ENCODE measurements at places on chromosomes 11 and 22.

DNA sequence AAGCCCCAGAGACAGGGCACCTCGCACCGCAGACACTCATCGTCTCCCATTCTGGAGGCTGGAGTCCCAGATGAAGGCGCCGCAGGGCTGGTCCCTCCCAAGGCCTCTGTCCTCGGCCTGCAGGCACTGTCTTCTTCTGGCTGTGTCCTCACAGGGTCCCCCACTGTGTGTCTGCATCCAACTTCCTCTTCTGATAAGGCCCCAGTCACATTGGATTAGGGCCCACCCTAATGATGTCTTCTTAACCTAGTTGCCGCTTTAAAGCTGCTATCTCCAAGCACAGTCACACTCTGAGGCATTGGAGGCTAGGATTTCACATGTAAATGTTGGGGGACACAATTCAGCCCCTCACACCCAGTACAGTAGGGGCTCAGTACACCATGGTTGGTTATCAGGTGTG, 48.9 kb downstream of the DHCR7 start:
- no peak for DNase-seq

- no peak for DNase-seq
These were observed 18.5 kb downstream of the BLID start for GRCh38 chr11:122097419-122098001.

DNA sequence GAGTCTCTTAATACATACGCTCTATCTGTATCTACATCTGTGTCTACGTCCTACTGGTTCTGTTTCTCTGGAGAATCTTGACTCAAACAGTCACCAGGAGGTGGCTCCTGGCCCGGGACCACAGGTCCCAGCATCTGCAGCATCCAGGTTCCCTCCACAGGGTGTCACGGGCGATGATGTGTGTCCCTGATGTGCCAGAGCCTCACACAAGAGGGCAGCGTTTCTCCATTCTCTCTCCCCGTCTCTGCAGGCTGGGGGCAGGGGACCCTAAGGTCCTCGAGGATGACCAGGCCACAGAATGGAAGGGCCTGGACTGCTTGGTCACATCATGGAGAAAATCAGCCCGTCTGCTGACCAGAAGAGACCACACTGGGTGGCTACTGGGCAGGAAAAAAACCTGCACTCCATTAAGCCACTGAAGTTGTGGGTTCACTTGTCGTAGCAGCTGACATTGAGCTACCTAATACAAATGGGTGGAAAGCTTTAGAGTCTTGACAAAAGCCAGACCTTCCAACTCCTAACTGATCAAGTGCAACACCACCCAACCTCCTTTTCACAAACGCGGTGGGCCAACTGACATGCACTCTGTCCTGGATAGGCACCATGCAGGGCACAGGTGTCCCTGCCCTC, 392.5 kb downstream of the CTTN start:
- no peak for DNase-seq

DNA sequence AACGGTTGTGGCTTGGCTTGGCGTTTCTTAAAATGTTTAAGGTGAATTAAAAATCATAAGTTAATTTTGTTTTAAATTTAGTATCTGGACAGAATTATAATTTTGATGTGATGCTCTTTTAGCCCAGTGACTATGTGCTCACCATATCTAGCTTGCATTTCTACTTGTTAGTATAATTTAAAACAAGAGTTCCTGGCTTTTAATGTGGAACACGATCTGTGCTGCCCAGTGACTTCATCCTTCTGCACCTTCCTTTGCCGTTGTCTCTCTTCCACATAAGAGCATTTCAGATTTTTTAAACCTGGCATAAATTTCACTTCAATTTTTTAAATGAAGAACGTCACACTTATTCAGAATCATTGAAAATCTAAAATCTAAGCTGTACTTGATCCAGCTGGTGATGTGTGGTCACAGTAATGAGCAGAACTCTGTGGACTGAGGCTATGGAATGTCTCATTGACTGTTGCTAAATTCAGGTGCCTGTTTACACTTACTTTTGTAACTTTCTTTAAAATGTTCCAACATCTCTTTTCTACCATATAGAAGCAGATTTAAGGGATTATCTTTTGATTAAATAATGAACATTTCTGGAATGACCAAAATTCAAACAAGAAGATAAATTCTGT, 75.4 kb upstream of the ADSL start:
- DNase-seq: no peak

- no peak for DNase-seq
These were observed 205.1 kb upstream of the CADM1 start for GRCh38 chr11:115709297-115709696.

GRCh38 chr22:44582016-44582415, 84.0 kb upstream of the RTL6 start:
- DNase-seq: no peak

GRCh38 chr11:33828604-33829429, 54.5 kb upstream of the FBXO3 start:
- DNase-seq: no peak

- DNase-seq: peak; percentile 92
These were observed at the start of gene KCNQ1OT1 for GRCh38 chr11:2699531-2700414. Gene KCNQ1OT1 (minus strand): TSS chr11:2699994.

GRCh38 chr22:22060200-22061084, 77.9 kb upstream of the TOP3B start:
- DNase-seq: peak; percentile 77

DNA sequence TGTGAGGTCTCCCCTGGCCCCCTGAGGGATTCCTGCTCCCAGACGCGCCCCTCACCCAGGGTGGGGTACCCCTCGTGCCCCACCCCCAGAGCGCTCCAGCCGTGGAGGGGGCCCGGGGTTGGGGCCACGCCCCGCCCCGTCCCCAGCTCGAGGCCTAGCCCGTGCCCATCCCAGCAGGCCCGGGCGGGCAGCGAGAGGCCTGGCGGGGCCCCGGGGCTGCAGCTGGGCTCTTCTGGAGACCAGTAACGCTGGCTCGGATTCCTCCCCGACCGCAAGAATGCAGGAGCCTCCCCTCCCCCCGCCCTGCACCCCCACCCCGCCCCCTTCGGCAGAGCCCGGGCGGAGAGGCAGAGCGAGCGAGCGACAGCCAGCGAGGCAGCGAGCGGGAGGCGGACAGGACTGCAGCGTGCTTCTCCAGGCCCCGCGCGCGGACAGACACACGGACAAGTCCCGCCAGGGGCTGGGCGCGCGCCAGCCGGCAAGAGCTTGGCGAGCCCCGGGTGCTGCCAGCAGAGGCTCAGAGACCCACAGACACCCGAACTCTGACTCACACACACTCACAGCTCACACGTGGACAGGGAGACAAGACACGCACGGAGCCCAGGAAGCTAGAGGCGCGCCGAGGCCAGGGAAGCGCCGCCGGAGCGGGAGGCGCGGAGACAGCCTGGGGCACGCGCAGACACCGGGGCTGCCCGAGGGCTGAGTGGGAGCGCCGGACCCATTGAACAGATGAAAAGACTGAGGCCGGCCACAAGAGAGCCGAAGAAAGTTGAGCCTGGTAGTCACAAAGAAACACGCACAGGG, 15.2 kb downstream of the BCL9L start:
- no peak for DNase-seq

DNA sequence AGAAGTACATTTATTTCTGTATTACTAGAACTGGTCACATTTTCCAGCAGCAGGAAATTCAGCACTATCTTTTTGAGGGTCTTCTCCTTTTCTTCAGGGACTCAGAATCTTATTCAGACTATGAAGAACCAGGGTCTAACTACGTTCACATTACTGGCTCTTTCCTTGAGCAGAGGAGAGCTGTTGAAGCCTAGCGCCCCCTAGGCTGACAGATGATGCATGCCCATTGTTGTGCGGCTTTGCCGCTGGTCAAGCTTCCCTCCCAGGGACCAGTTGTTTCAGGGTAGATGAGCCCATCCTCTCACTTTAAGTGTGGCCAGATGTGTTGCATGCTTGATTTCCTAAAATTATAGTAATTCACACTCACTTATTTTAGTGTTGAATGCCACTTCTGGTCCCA, 168.2 kb upstream of the PDGFD start:
- DNase-seq: no peak

DNA sequence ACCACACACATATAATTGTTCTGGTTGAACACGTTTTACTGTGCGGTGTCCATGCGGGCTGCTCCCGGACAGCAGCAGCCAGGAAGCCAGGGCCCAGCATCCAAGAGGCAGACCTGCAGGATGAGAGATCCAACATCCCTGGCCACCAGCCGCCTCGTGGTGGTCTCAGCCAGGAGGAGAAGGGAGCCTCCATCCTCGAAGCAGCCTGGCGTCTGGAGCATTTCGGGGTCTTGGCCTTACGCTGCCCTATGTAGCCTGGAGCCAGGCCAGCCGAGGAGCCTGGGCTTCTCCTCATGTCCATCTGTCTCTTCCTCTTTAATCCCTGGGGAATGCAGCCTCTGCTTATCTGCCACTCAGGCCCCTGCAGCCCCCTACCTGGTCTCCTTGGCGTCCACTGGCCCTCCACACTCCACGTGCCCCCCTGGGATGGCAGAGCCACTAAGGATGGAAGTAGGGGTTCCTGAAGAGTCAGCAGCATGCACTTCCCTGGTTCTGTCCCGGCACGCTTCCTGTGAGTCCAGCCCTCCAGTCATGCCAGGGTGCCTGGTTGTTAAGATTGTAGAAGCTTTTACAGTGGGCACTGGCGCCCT, 253.2 kb downstream of the TBC1D22A start:
- no peak for DNase-seq

GRCh38 chr11:132114743-132115142, 744.3 kb downstream of the NTM start:
- no peak for DNase-seq

- no peak for DNase-seq
These were observed 906.9 kb upstream of the RAG2 start for GRCh38 chr11:37504921-37505320.

GRCh38 chr11:66509131-66509561, 1.3 kb upstream of the BBS1 start:
- DNase-seq: no peak

GRCh38 chr11:30131535-30131934, 99.3 kb upstream of the FSHB start:
- DNase-seq: no peak

- no peak for DNase-seq
These were observed 20.8 kb downstream of the IL10RA start for GRCh38 chr11:118007040-118007439.

GRCh38 chr22:29780748-29781676, 13.8 kb downstream of the UQCR10 start:
- DNase-seq: no peak

GRCh38 chr22:25202290-25202921, 2.7 kb downstream of the CRYBB3 start:
- peak; percentile 70 for DNase-seq

DNA sequence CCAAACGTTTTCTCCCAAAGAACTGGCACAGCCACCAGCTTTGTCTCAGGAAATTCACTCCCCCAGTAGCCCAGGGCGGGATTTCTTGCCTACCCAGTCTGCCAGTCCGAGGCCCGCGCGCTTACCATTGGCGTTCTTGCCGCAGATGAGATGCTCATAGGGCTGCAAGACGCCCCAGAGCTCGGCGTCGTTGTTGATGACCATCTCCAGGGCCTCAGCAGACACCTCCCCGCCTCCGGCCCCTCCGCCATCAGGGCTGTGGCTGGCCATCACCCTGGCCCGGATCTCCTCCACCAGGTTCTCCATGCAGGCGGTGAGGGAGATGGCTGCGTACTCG, 1.3 kb downstream of the ABTB2 start:
- peak; percentile 43 for DNase-seq

- no peak for DNase-seq
These were observed 362.3 kb upstream of the KIRREL3 start for GRCh38 chr11:127362754-127363308.
